ENCODE measurements at places on chromosomes 12 and 14.

DNA sequence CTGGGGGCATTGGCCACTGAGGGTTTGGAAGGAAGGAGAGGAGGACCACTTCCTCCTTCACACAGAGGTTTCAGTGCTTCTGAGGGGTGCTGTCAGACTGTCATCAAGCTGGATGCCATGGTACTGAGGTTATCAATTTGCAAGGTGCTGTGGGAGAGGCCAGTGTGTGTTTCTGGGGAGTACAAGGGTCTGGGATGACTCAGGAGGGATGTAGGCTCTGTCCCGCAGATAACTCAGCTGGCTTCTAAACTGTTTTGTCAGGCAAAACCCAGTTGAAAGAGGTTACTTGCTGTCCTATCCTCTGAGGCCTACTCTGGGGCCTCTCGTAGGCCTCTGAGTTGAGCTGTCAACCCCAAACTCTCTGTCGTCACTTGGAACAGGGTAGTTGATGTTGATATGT, 22.8 kb downstream of the ADCK1 start:
- H3K27me3 ChIP-seq, result no peaks in the 10 kb centered on the region
- no peak for DNase-seq
- no peaks in the 10 kb centered on the region for H3K4me1 ChIP-seq
- no peak overlapping the region for H3K4me3 ChIP-seq
- H3K27ac ChIP-seq, result no peak overlapping the region
- H3K36me3 ChIP-seq, result no peaks in the 10 kb centered on the region

DNA sequence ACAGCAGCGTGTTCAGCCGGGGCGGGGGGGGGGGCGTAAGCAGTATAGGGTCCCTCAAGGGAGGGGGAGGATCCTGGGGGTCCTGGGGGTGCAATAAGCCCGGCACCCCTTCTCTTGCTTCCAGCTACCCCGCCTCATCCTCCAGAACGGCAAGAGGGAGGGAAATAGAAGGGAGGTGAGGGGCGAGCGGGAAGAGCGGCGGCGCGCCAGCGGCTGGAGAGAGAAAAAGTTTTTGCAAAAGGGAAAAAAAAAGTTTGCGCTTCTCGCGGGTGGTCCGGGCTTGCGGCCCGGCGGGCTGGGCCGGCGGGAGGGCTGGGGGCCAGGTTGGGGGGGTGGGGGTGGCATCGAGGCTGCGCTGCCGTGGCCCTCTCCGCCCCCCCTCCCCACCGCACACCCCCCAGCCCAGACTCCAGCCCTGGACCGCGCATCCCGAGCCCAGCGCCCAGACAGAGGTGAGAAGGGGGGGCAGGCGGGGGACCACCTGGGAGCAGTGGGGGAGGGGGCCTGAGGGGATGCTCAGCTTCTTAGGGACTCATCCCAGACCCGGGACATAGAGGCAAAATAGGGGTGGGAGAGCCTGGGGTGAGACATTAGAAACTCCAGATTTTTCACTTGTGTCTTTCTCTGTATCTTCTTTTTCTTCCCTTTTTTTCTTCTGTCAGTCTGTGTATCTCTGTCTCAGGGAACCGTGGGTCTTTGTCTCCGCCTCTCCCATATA, at the start of gene GLI1:
GLI1 (plus strand) TSS at position 36 of the 718 bp plus-strand sequence. CDS start 3,907 bp downstream, outside the sequence.
- no peaks in the 10 kb centered on the region for H3K36me3 ChIP-seq
- H3K4me3 ChIP-seq, result peak within 1 kb of the TSS; percentile 67
- no peaks in the 10 kb centered on the region for H3K27me3 ChIP-seq

GRCh38 chr14:68627868-68628604, 164.8 kb downstream of the ZFP36L1 start:
- H3K36me3 ChIP-seq, result no peaks in the 10 kb centered on the region
- no peaks in the 10 kb centered on the region for H3K27me3 ChIP-seq
- H3K27ac ChIP-seq, result no peak overlapping the region
- H3K4me1 ChIP-seq, result no peaks in the 10 kb centered on the region

DNA sequence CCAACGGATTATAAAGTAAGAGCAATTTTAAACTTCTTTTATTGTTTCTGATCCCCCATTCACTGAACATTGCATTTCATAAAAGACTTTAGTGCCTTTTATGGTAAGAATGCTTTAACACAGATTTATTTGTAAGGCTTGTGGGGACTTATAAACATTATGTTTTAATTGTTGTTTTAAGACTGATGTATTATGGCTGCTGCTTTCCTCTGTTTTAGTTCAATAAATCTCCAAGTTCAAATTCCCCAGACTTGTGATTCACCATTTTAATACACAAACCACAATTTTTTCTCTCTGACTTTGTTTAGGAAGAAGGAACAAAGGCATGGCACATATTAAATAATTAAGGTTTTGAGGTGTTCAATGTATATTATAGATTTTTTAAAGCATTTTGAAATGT, 753.3 kb downstream of the SLC6A15 start:
- H3K4me3 ChIP-seq, result no peak overlapping the region
- H3K27me3 ChIP-seq, result no peaks in the 10 kb centered on the region
- no peak overlapping the region for H3K27ac ChIP-seq
- DNase-seq, result no peak
- H3K4me1 ChIP-seq, result no peaks in the 10 kb centered on the region
- no peaks in the 10 kb centered on the region for H3K36me3 ChIP-seq

DNA sequence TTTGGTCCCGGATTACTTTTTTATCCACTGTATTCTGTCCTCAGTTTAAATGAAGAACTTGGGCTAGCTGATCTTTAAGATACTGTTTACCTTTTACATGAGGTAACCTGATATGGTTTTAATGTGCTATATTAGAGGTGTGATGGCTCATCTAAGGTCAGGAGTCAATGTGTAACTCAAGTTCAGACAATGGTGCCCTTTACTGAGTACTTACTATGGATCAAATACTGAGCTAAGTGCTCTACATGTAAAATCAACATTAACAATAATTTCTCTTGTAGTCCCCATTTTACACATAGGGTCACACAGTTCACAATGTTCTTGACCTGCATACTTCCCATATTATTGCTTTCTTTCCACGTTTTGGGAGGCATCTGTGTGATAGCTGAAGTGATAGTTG, 79.2 kb downstream of the CEP83 start:
- no peak for DNase-seq
- peaks cover 11% of the 10 kb centered on the region for H3K36me3 ChIP-seq
- H3K4me1 ChIP-seq, result no peaks in the 10 kb centered on the region
- H3K27me3 ChIP-seq, result no peaks in the 10 kb centered on the region

GRCh38 chr14:68987653-68988036, 8.5 kb upstream of the ACTN1 start:
- no peaks in the 10 kb centered on the region for H3K36me3 ChIP-seq
- no peak overlapping the region for H3K4me3 ChIP-seq
